ENCODE measurements at places on chromosomes 7 and 10.
A peak's percentile ranks its signal among the peaks of the same experiment; 100 is the strongest.

GRCh38 chr10:124653811-124654651, 90.1 kb downstream of the FAM53B start:
- DNase-seq: no peak

- DNase-seq: no peak
Observed at GRCh38 chr7:94679358-94679757, 23.4 kb upstream of the SGCE start.

- DNase-seq: no peak
Observed at GRCh38 chr7:2272031-2272430, 30.0 kb downstream of the NUDT1 start.

GRCh38 chr7:87797798-87798403, 78.3 kb downstream of the SLC25A40 start:
- peak; percentile 11 for DNase-seq

- no peak for DNase-seq
Observed at GRCh38 chr7:50272808-50273207, 31.7 kb upstream of the IKZF1 start.

All from GM04504 (cell line).